ENCODE measurements at places on chromosomes 6 and 20. TPM values are rescaled to one million over a fixed set of nuclear protein-coding genes. Genes with fewer than 3 reads are reported as not detected.

The TMEM151B gene
- not detected for total RNA-seq

The KIAA0408 gene
- total RNA-seq = 3.6 TPM

DNA sequence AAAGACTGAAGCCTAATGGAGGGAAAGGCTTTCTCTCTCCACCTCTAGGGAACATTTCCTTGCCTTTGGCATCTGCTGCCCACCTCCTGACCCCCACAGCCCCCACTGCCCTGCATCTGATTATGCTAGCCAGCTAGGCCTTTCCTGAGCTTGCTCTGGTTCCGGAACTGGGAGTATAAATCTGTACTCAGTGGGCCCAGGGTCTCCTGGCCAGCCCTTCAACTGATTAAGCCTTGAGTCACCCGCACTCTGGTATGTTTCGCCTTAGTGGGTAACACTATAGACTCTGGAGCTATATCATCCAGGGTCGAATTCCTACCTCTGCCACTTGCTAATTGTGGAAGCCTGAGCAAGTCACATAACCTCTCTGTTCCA lies 45.6 kb upstream of the RIPOR2 start:
- no peak for DNase-seq

- no peak for DNase-seq
Observed at GRCh38 chr20:16222859-16223411, 350.3 kb downstream of the KIF16B start.

- DNase-seq = no peak
Observed at GRCh38 chr6:75113446-75113845, 92.4 kb downstream of the COL12A1 start.

- DNase-seq = no peak
Observed at GRCh38 chr6:77030929-77031674, 432.2 kb downstream of the HTR1B start.

- DNase-seq = no peak
Observed at GRCh38 chr20:53778736-53779135, 185.1 kb upstream of the ZNF217 start.

DNA sequence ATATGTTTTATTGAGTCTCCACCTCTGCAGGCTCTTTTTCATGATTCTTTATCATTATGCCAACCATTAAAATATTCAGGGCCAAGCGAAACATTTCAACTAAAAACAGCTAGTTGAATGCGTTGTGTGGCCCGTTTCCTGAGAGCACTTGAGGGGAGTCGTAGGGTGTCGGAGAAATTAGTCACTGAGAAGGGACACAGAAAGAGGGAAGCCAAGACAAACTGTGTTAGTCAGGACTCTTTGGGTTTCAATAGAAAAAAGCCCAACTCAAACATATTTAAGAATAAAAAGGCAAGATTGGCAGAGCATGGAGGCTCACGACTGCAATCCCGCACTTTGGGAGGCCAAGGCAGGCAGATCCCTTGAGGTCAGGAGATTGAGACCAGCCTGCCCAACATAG lies 58.9 kb downstream of the MAFB start:
- no peak for DNase-seq

DNA sequence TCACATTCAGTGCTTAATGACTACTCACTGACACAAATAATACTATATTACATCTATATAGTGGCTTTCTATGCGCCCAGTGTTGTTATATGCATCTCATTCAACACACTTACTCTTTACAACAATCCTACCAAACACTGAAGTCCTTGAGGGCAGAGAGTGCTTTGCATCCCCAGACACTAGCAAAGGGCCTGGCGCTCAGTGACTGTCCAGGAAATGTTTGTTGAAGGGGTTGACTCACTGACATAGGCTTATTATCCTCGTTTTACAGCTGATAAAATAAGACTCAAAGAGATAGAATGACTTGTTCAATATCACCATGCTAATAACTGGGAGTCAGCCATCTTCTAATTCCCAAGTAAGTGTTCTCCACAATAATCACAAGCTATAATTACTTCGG lies 163.3 kb downstream of the ARHGAP18 start:
- no peak for DNase-seq

GRCh38 chr20:58659841-58660240 lies 8.8 kb downstream of the STX16 start:
- DNase-seq = no peak

DNA sequence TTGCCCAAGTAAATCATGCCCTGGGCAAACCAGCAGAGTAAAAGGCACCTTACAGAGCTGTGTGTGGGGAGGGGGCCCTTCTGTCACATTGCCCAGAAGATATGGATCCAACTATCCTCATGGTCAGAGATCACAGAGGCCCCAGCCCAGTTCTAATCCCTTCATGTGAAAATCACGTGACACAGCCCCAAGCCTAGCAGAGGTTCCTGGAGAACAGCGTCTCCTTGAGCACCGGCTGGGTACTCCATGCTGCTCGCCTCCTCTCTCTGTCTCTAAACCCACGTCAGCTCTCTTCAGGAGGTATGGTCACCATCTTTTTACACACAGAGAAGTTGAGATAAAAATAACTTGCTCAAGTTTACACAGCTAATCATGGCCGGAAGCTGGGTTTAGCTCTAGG lies 230.2 kb downstream of the ANKRD60 start:
- no peak for DNase-seq

DNA sequence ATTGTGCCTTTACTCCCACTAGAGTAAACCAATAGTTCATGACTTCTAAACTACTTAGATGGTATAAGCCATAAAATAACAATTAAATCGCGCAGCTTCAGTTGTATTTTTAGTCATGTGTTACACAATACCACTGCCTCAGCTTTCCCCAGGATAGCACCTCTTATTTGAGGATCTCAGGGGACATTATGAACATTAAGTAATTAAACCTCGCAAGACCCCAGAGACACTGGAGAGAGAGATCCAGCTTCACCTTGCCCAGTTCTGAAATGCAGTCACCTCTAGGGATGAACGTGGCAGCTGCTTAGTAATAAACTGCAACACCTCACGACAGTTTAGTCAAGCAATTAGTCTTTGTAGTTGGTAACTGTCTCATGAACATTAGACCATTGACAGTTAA lies 87.1 kb downstream of the CFAP61 start:
- no peak for DNase-seq

DNA sequence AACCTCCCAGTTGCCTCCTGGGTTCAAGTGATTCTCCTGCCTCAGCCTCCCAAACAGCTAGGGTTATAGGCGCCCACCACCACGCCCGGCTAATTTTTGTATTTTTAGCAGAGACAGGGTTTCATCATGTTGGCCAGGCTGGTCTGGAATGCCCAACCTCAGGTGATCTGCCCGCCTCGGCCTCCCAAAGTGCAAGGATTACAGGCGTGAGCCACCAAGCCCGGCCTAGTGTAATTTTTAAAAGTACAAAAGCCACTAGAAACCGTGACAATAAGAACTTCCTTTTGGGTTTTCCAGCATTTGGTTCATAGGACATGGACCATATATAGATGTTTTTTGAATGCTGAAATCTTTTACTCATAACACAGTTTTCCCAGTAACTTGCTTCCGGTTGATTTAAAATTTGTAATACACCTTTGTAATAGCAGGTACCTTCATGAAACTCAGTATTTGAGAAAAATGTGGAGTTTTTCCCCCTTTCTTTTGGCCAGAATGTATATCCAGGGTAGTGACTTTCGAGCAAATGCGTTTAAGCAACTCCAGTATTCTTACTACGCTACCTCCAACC lies 467 bp downstream of the PXT1 start:
- peak; percentile 15 for DNase-seq

DNA sequence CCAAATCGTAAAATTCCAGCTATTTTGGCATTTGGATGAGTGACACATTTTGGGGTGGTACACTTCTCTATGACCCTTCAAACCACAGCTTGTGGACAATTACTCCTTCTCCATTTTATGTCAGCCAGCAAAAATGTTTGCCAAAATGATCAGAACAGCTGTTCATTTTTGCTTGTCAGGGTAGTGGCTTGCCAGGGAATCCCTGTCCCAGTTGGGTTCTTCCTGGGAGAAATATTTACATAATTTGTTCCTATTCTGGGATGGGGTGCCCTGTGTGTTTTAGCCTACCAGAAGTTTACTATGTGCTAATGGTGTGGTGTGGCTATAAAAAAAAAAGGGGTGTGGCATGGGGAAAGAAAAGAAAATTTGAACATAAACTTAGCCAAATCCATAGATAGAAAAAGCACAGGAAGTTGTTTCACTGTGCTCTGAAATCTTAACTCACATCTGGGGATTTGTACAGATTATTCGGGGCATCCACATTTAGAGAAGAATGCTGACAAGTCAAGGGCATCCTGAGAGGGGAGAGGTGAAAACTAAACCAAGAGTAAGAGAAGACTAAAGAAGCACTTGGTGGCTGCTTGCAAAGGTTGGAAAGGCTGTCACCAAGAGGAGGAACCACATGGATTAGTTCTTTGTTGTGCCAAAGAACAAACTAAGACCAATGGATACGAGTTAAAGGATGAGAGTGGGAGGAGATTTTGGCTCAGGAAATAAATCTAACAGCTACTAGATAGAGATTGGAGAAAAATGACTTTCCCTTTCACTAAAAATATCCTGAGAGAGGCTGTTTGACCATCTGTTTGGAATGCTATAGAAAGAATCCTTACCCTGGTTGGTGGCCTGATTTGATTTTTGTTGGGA lies 55.2 kb upstream of the RBM24 start:
- no peak for DNase-seq

DNA sequence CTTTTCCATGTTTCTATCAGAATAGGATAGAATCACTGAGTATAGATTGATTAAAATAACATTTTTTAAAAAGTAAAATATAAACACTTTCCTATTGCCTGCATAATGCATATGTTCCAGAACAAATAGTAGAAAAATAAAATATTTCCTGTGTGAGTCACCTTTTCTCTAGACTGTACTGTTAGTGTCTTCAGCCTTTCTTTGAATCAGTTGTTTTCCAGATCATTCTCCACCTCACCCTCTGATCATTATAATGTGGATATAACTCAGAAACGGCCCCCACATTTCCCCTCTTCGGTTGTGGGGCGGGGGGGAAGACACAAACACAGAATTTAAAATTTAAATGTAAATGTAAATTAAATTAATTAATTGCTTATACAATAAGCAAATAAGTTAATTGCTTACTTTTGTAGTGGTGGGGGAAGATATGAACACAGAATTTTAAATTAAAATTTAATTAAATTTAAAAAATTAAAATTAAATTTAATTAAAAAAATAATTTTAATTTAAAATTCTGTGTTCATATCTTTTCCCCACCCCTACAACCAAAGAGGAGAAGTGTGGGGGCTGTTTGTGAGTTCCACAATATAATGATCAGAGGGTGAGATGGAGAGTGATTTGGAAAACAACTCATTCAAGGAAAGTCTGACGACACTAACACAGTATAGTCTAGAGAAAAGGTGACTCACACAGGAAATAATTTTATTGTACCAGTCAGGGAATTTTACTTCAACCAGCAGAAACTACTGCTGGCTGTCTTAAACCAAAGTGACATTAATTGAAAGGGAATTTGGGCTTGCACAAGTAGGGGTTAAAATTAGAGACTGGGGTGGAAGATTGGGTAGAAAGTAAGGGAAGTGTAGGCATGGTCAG lies 37.1 kb upstream of the PROKR2 start:
- no peak for DNase-seq
